ENCODE measurements at places on chromosomes 3 and 15. TPM values are rescaled to one million over a fixed set of nuclear protein-coding genes. Genes with fewer than 3 reads are reported as not detected.

GRCh38 chr15:41462084-41462795 lies 31.4 kb upstream of the ITPKA start:
- no peak for DNase-seq

GRCh38 chr15:58065445-58066041 lies at the start of gene ALDH1A2:
Gene ALDH1A2 (minus strand): TSS chr15:58065711. CDS start chr15:58065650, 61 bp downstream.
- DNase-seq: peak; percentile 7

- no peak for DNase-seq
These were observed 325.0 kb downstream of the RBMS3 start for GRCh38 chr3:29605845-29606244.

- no peak for DNase-seq
These were observed 1146.4 kb downstream of the NAALADL2 start for GRCh38 chr3:176005564-176005963.

TRIM59 gene
- 3.8 TPM for total RNA-seq

- peak; percentile 72 for DNase-seq
These were observed 177.5 kb downstream of the RORA start for GRCh38 chr15:61051569-61052031.

DNA sequence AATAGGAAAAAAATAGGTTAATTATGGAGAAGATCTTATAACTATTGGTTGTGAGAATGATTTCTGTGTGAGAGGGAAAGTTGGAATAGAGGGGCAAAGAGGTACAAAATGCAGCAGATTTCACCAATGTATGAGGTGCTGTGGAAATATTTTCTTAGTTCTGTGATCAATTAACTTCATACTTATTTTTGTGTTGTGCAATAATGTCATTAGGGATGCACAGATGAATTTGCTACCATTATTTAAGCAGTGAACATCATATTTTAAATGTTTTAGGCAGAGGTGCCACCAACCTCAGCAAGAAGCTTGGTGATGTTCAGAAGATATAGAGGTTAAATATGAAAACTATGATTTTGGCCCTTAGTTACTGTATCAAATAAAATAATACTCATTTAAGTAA lies 21.6 kb downstream of the MBNL1 start:
- DNase-seq: no peak

- no peak for DNase-seq
These were observed 88.7 kb downstream of the DMXL2 start for GRCh38 chr15:51533672-51534398.

GRCh38 chr3:153172796-153173757 lies 11.1 kb downstream of the RAP2B start:
- no peak for DNase-seq

DNA sequence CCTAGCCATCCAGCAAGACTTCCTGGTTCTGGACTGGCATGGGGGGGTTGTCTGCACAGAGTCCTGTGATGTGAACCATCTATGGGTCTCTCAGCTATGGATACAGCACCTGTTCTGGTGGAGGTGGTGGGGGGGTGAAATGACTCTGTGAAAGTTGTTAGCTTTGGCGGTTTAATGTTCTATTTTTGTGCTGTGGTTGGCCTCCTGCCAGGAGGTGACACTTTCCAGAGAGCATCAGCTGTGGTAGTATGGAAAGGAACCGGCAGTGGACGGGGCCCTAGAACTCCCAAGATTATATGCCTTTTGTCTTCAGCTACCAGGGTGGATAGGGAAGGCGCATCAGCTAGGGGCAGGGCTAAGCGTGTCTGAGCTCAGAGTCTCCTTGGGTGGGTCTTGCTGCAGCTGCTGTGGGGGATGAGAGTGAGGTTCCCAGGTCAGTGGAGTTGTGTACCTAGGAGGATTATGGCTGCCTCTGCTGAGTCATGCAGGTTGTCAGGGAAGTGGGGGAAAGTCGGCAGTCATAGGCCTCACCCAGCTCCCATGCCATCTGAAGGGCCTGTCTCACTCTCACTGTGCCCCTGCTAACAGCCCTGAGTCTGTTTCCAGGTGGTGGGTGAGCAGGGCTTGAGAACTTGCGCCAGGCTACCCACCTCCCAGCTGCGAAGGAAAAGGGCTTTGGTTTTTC lies 7.1 kb upstream of the LARS2 start:
- no peak for DNase-seq

GRCh38 chr3:126288314-126288713 lies 68.9 kb downstream of the KLF15 start:
- DNase-seq: peak; percentile 48

ISLR gene
- total RNA-seq: 151 TPM

DNA sequence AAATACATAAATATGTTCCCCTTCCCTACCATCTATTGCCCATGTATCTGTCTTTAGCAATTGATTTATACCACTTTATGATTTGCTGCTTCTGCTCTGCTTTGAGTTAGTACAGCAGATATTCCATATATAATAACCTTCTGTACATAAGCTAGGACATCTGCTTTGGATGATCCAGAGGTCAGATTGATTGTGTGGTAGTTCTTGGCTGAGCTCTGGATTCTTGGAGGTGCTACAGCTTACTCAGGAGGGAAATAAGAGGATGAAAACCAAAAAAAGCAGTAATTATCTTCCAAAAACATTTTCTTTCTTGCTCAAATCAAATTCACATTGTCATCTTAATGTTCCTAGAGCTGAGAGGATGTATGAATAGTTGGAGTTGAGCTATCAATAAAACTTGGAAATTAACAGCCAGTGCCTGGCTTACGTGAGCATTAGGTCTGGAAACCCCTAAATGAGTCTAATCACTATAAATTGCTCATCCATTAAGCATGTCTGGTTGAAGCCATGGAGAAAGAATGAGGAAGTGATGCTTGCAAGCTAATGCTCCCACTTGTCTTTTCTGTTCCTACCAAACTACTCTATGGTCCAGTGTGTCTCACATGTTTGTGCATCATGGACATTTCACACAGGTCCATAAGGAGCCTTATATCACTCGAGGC lies 36.3 kb upstream of the TMEM42 start:
- DNase-seq: no peak

IL20RB gene
- 1.6 TPM for total RNA-seq

- DNase-seq: no peak
These were observed 20.3 kb upstream of the LPP start for GRCh38 chr3:188133646-188134045.

DNA sequence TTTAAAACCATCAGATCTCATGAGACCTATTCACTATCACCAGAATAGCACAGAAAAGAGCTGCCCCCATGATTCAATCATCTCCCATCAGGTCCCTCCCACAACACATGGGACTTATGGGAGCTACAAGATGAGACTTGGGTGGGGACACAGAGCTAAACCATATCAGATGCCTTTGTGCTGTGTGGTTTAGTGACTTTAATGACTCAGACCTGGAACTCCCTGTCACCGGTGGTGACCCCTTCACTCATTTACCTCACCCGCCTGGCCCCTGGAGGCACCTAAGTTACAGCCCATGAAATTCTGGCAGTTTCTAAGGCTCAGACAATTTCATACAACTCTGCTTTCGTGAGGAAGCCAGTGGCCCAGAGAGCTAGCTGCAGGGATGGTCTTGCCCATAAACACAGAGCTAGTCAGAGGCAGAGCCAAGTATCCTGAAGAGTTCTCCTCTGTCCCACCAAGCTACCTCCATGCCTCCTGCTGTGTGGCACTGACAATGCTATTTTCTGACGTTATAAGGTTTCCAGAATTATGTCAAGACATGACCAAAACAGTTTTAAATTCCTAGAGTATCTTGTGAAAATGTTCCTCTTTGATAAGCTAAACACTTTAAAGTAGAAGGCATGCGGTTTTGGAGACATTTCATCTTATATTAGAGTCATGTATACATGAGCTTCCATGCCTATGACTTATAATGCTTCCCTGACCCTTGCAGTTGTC lies 231.1 kb upstream of the IL12A start:
- no peak for DNase-seq

FRMD5 gene
- total RNA-seq: not detected

PLSCR2 gene
- total RNA-seq: not detected

GRCh38 chr3:172144601-172145000 lies 105.2 kb downstream of the FNDC3B start:
- no peak for DNase-seq

DNA sequence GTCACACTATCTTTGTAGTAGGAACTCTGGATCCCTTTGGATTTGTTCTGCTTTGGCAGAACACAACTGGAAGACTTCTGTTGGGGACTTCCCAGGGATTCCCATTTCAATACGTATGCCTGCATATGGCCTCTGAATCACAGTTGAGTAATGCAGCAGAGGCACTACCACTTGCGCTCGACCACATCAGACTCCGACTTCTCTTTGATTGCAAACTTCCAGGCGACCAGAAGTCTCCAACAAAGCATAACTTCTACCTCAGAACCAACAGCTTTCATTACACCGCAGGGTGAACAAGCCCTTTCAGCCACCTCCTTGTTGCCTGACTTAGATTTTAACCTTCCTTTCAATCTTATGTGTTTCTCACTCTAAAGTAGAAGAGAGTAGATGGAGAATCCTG lies 924.4 kb downstream of the IGSF11 start:
- DNase-seq: no peak

GCNT3 gene
- 2.2 TPM for total RNA-seq

KIF15 gene
- total RNA-seq: 0.15 TPM

GRCh38 chr3:80688814-80689213 lies 921.0 kb upstream of the ROBO1 start:
- no peak for DNase-seq
